ENCODE measurements at places on chromosomes 5 and 9. TPM values are rescaled to one million over a fixed set of nuclear protein-coding genes. Genes with fewer than 3 reads are reported as not detected.

The TCERG1 gene
- 33.5 TPM for total RNA-seq

DNA sequence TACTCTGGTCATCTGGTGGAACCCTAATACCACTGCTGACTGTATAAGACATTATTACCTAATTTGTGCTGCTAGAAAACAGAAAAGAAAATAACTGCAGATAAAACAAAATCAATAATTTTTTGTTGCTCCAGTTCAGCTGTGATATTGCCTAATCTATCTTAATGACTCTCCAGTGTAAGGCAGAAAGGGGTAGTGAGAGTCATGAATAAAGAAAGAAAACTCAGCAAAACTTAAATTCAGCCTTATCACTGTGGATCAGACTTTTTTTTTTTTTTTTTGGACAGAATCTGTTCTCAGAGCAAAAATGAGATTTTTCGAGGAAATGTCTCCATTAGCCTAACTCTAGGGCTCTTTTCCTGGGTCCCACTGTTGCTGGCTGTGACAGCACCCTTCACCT, 1.1 kb upstream of the DOCK2 start:
- DNase-seq: no peak

- no peak for DNase-seq
These were observed 918.6 kb upstream of the DMAC1 start for GRCh38 chr9:8718121-8718725.

- peak; percentile 49 for DNase-seq
These were observed 111.5 kb upstream of the BASP1 start for GRCh38 chr5:17105744-17106418.

DNA sequence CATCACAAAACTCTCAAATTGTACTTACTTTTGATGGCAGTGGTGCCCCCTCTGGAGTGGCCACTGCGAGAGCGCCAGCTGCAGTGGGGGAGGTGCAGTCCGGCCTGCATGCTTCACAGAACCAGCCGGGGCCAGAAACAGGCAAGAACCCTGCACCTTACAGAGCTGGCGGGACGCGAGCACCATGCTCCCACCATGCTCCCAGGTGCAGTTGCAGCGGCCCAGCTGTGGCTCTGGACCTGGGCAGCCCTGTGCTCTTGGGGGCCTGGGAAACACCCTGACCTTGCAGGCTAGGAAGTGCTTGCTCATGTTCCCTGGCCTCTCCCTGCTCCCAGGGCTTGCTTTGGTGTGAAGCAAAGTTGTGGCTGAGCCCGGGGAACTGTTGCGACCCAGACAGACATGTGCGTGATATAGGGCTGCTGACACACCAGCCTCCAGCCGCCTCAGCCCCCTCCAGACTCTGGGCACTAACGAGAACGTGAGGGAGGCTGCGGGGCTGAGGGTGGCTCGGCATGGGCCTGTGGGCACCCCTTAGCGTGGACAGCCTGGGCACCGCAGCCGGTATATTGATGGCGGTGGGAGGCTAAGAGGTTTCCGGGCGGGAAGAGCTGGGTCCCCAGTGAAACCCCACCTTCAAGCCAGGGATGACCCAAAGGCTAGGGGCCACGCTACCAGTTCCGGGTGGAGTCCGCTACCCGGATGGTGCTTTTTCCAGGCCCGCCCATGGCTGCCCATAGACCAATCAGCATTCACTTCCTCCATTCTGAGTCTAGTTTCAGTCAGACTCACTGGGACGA, 1809.9 kb upstream of the ACO1 start:
- DNase-seq: no peak

The SUSD1 gene
- 13.7 TPM for total RNA-seq

The PPP3R2 gene
- total RNA-seq: not detected

The FYB1 gene
- total RNA-seq: 5.0 TPM
